ENCODE measurements at places on chromosomes 5 and 9. TPM values are rescaled to one million over a fixed set of nuclear protein-coding genes. Genes with fewer than 3 reads are reported as not detected.

DNA sequence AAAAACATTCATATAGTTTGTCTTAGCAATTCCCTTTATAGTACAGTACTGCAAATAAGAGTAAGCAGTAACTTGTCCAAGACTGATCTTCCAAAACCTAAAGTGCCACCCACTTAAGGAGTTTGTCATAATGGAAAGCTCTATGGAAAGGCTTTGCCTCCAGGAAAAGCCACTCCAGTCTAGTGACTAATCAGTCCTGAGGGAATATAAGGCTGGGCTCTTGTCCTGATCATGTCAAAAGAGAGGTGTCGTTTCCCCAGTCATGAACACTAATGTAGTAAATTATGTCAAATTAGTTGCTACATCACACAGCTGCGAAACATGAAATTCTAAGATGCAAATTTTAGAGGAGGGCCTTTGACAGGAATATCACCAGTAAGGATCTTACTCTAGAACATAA is 271.6 kb downstream of the GABRB2 start:
- DNase-seq, result no peak

The FBP1 gene
- 2.2 TPM for total RNA-seq

The ACER2 gene
- total RNA-seq, result 7.3 TPM

The PCDHGB6 gene
- total RNA-seq, result 4.8 TPM

DNA sequence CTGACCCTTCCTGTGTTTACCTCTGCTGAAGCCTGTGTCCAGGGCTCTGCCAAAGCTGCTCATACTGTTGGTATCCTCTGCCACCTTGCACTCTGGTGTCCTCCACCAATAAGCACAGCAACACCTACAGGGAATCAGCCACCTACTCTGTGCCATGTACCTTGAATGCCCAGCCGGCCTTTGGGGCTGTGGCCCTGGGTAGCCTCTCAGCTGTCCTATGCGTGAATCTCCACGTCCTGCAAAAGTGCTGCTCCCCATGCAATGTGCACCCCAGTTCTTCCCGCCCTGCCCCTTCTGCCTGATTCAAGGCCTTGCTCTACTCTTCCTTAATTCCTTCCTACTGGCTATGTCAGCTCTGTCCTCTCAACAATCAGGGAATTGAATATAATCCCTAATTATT is 506.5 kb downstream of the ARHGEF28 start:
- DNase-seq, result no peak

- no peak for DNase-seq
Measured at GRCh38 chr9:119736491-119737454, 367.5 kb upstream of the BRINP1 start.
